Stimulated activated naive CD4-positive, alpha-beta T cell (primary cell): ENCODE measurements at places on chromosomes 6 and 20.

DNA sequence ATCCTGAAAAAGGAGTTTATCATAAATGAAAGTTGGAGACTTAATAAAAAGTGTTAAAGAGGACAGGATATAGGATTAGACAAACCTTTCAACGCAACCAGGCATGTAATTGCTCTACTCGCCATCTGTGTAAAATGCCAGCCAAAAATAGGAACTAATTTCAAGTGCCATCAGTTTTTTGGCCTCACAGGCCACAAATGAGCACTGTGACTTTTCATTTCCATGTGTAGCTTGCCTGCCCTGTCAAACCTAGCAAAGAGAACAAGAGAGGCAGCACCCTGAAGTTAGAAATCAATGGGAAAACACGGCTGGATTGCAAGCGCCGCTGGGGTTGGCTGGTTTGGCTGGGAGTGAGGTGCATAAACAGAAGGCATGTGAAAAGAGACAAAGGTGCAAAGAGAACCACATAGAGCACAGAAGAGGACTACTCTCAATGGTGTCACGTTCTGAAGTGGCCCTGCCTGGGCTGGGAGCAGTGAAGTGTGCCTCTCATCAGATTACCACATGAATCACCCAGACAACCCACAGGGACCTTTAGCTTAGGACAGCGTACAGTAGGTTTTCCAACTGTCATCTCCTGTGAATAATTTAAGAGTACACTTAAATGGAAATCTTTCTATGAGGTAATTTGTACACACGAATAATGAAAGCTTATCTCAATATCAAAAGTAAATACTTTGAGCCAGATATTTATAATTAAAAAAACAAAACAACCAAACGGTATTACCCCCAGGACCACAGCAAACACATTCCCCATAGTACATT, 78.0 kb upstream of the NHSL1 start:
- no peak for DNase-seq

DNA sequence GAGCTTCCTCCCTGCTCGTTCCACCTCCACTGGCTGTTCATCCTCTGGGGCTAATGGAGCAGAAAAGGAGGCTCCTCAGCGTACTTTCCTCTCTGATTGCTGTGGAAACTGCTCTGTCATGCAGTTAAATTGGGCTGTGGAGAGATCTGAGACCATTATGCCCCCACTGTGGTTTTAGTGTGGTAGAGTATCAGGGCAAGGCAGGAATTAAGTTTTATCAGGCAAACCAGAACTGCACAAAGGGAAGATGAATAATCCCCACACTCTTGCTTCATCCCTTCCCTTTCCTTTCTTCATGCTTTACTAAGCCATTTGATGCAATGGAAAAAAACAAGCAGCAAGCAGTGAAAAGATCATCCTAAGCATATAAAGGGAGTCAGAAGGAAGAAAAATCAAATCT, 11.9 kb upstream of the ME1 start:
- no peak for DNase-seq

- no peak for DNase-seq
Measured at GRCh38 chr6:36758516-36759147, 61.0 kb downstream of the RAB44 start.

- no peak for DNase-seq
Measured at GRCh38 chr6:46134216-46134615, 4.4 kb downstream of the ENPP4 start.

DNA sequence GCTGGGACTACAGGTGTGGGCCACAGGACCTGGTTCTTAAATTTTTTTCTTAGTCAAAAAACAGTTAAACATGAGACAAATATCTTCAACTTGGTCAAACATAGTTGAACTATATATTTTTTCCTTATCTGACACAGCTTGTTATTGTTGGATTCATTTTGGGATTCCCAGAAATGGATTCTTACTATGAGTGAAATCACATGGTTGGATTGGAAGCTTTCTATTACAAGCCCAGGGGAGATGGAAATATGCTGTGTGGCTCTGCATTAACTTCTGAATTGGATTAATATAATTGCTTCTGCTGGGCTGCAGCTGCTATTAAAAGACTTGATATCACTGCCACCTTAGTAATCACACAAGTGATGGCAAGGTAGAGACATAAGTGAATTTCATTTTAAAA, 126.4 kb upstream of the DUSP22 start:
- no peak for DNase-seq
